ENCODE measurements at places on chromosomes 7 and 10.

DNA sequence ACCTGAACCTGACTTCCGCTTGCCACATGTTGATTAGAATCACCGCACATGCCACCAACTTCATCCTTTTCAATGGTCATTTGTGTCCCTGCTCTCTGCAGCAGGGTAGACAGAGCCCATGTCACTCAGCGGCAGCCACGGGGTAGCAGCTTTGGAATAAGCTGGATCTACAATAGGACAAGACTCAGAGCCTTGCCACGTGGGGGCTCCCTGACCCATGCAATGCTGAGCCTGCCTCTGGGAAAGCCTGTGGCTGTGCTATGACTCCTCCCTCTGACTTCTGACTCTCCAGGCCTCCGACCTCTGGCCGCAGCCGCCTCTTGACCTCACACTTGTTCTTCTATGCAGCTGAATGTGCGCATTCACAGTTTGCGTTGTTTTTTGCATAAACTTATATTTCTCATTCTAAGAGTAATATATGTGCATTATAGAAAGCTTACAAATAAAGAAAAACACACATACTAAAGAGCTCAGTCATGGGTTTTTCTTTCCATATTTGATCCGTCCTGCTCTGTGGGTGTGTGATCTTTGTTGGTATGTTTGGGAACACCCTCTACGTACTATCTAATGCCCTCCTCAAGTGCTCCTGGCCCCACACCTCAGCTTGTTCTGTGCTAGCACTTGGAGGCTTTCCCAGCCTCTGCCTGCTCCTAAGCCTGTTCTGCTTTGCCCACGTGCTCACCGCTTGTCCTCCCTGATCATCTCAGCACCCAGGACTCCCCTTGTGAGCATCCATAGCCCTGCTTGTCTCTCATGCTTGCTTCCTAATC, 198.0 kb upstream of the MKI67 start:
- no peak overlapping the region for H3K27ac ChIP-seq
- H3K4me1 ChIP-seq: no peaks in the 10 kb centered on the region
- peaks cover 82% of the 10 kb centered on the region for H3K27me3 ChIP-seq
- H3K36me3 ChIP-seq: no peaks in the 10 kb centered on the region

GRCh38 chr10:119521443-119522204, 20.9 kb downstream of the RGS10 start:
- peak; percentile 47 for DNase-seq
- no peaks in the 10 kb centered on the region for H3K27me3 ChIP-seq
- H3K4me1 ChIP-seq: peaks cover 10% of the 10 kb centered on the region
- no peaks in the 10 kb centered on the region for H3K36me3 ChIP-seq

DNA sequence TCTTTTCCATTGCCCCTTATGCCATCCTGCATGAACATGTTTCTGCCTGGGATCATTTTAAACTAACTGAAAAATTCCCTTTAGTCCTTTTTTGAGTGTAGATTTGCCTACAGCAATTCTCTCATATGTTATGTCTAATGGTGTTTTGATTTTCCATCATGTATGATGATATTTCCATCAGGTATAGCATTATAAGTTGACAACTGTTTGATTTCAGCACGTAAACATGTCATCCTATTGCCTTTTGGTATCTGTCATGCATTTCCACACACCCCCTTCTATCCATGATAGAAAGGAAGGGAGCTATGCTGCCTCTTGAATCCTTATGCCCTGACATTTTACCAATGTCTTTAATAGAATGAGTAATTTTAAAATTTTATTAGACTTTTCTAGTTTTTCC, 116.8 kb downstream of the ZPBP start:
- DNase-seq: no peak
- no peak overlapping the region for H3K4me3 ChIP-seq
- no peaks in the 10 kb centered on the region for H3K36me3 ChIP-seq
- no peaks in the 10 kb centered on the region for H3K27me3 ChIP-seq

DNA sequence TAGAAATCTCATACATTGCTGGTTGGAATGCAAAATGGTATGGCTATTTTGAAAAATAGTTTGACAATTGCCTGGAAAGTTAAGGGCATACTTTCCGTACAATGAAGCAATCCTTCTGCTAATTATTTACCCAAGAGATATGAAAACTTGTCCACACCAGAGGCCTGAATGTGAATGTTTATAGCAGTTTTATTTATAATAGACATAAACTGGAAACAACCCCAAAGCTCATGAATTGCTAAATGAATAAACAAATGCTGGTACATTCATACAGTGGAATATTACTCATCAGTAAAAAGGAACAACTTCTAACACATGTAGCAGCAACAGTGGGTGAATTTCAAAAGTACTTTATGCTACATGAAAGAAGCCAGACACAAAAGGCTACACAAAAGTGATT, 42.7 kb downstream of the MMRN2 start:
- peaks cover 64% of the 10 kb centered on the region for H3K36me3 ChIP-seq
- DNase-seq: no peak
- H3K27me3 ChIP-seq: no peaks in the 10 kb centered on the region
- H3K4me1 ChIP-seq: peaks cover 12% of the 10 kb centered on the region
- H3K4me3 ChIP-seq: no peak overlapping the region

DNA sequence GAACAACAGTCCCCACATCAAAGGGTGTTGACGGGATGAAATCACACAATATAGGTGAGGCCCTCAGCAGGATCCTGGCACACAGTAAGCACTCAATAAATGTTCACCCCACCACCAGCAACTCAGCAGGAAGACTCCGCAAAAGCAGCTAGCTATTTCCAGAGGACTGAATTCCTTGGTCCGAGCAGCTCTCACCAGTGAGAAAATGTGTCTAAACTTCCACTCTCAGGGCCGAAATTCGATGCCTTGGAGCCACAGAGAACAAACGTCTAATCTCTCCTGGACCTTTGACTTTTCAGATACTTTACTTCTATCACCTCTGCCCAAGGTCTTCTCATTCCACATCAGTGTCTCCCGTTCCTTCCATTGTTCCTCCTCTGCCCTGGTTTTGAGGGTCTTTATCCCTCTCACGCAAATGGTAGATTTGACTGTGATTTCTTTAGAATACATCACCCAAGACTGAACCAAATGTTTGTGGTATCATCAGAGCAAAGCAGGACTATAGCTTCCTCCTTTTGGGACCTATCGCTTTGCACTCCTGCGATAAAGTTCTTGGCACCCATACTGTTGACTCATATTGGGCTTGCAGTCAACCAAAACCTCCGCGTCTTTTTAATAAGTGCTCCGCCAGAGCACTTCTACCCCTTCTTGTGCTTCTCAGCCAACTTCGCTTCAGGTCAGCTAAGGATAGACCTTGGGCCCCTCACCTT, 903 bp upstream of the NT5C2 start:
- H3K27ac ChIP-seq: no peak overlapping the region
- peaks cover 18% of the 10 kb centered on the region for H3K4me1 ChIP-seq
- H3K4me3 ChIP-seq: peak overlapping the region; percentile 94
- H3K27me3 ChIP-seq: no peaks in the 10 kb centered on the region
- H3K36me3 ChIP-seq: no peaks in the 10 kb centered on the region
- DNase-seq: no peak

DNA sequence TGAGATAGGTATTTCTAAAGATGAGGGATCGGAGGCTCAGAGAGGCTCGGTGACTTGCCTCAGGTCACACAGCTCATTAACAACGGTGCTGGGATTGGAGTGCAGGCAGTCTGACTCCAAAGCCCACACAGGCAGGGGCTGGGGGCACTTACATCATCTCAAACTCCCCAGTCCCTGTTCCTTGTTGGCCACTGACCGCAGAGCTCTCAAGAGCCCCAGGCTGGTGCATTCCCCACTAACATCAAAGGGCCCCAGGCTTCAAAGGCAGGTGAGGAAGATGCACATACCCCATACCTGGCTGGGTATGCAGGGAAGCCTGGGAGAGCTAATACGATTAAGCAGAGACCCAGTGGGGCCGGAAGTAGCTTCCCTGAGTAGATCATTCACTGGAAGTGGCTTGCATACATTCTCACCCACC, 13.7 kb upstream of the NODAL start:
- H3K4me1 ChIP-seq: peaks cover 10% of the 10 kb centered on the region
- H3K36me3 ChIP-seq: no peaks in the 10 kb centered on the region
- no peaks in the 10 kb centered on the region for H3K27me3 ChIP-seq
- DNase-seq: no peak

- peaks cover 21% of the 10 kb centered on the region for H3K4me1 ChIP-seq
- H3K27me3 ChIP-seq: no peaks in the 10 kb centered on the region
- H3K4me3 ChIP-seq: no peak overlapping the region
- no peak overlapping the region for H3K27ac ChIP-seq
- H3K36me3 ChIP-seq: peaks cover 4% of the 10 kb centered on the region
- no peak for DNase-seq
These were observed 10.3 kb downstream of the MAFK start for GRCh38 chr7:1540776-1541271.

GRCh38 chr10:11930312-11930978, 107.3 kb downstream of the PROSER2 start:
- no peak overlapping the region for H3K4me3 ChIP-seq
- H3K27me3 ChIP-seq: no peaks in the 10 kb centered on the region
- no peaks in the 10 kb centered on the region for H3K4me1 ChIP-seq
- DNase-seq: no peak
- peaks cover 20% of the 10 kb centered on the region for H3K36me3 ChIP-seq
- no peak overlapping the region for H3K27ac ChIP-seq

DNA sequence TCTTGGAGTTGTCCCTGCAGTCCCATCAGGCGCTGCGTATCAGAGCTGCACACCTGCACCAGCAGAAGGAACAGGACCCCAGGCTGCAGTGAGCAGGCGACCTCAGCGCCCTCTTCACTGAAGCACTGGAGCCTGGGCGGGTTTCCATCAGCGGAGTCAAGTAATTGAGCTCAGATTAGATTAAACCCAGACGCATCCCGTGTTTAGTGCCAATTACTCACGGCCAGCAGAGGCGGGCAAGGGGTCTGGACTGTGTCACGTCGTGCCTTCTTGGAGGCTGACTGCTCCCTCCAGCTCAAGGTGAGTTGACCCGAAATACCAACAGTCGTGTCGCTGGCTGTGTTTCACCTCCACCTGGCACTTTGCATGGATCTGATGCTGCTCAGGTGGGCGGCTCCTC, 123.6 kb downstream of the CXCL12 start:
- H3K27me3 ChIP-seq: no peaks in the 10 kb centered on the region
- no peaks in the 10 kb centered on the region for H3K4me1 ChIP-seq
- DNase-seq: no peak
- no peak overlapping the region for H3K27ac ChIP-seq
- no peaks in the 10 kb centered on the region for H3K36me3 ChIP-seq

DNA sequence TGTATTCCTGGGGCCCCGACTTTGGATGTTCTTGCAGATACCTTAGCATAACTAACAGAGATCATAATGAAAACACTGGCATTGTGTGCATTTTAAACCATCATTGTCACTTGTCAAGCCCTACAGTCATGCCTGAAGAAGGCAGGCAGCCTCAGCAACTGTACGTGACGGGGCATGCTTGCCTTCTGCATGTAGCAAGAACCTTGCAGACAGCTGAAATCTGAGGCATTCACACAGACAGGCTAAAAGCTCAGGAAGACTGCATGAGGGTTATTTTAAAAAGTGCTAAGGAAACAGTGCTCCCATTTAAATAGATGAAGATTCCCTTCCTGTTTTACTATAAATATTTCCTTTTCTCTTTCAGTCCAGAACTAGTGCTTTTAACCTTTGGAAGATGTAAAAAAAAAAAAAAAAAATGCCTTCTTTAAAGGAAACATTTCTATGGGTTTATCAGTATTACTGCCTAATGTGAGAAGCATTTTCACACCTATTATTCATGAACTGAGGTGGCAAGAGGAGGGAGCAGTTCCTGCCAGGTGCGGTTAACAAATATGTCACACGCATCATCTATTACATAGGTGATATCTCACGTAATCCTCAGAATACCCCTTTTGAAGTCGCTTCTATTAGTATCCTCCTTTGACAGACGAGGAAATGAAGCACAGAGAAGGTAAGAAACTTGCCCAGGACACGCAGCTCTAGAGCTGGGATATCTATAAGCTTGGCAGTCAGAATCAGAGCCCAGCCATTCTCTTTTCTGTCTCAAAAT, 88.1 kb downstream of the PRKCQ start:
- H3K4me1 ChIP-seq: no peaks in the 10 kb centered on the region
- H3K4me3 ChIP-seq: no peak overlapping the region
- H3K27me3 ChIP-seq: peaks cover 90% of the 10 kb centered on the region
- no peak for DNase-seq
- H3K36me3 ChIP-seq: no peaks in the 10 kb centered on the region
- no peak overlapping the region for H3K27ac ChIP-seq

GRCh38 chr7:5276611-5277010, 6.1 kb upstream of the SLC29A4 start:
- no peaks in the 10 kb centered on the region for H3K36me3 ChIP-seq
- DNase-seq: no peak
- H3K4me1 ChIP-seq: no peaks in the 10 kb centered on the region

GRCh38 chr7:48424731-48425130, 253.5 kb downstream of the ABCA13 start:
- H3K4me3 ChIP-seq: no peak overlapping the region
- peak; percentile 25 for DNase-seq
- H3K27ac ChIP-seq: no peak overlapping the region
- H3K36me3 ChIP-seq: no peaks in the 10 kb centered on the region

DNA sequence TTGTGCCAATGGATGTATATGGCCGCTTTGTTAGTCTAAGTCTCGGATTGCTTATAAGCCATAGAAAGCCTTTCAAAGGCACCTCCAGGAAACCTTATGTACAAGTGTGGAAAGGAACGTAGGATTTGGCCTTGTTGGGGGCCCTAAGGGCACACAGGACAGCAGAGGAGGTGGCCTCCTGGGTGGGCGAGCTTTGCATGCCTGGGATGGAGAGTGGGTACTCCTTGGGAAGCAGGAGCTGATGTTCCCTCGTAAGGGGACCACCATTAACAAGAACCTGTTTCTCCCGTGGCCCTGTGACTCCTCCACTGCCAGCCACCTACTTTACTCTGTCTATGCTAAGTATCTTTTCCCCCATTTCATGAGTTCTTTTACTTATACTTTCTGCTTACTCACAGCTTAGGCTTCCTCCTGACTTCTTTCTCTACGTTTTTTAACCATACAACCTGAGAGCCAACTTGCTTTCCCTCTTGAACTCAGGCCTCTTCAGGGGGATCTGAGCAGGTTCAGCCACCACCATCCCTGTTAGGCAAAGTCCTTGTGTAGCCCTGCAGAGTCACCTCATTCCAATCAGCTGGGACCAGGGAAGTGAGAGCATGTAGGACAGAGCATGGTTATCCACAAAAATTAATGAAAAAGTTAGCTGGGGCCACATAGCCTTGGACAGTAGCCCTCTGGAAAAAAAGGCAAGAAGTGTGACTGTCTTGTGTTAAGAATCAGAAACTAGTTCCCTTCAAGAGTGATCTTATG, 118.9 kb downstream of the NEBL start:
- no peak overlapping the region for H3K27ac ChIP-seq
- no peak overlapping the region for H3K4me3 ChIP-seq
- DNase-seq: no peak
- H3K4me1 ChIP-seq: no peaks in the 10 kb centered on the region

GRCh38 chr7:53422291-53422690, 386.9 kb downstream of the POM121L12 start:
- DNase-seq: no peak
- no peaks in the 10 kb centered on the region for H3K36me3 ChIP-seq
- no peaks in the 10 kb centered on the region for H3K4me1 ChIP-seq
- H3K27me3 ChIP-seq: no peaks in the 10 kb centered on the region
- no peak overlapping the region for H3K27ac ChIP-seq
- no peak overlapping the region for H3K4me3 ChIP-seq

GRCh38 chr7:128204455-128204854, 36.6 kb upstream of the LEP start:
- DNase-seq: no peak
- no peaks in the 10 kb centered on the region for H3K4me1 ChIP-seq
- no peak overlapping the region for H3K27ac ChIP-seq
- no peaks in the 10 kb centered on the region for H3K36me3 ChIP-seq
- H3K4me3 ChIP-seq: no peak overlapping the region
- peaks cover 41% of the 10 kb centered on the region for H3K27me3 ChIP-seq

- H3K4me3 ChIP-seq: no peak overlapping the region
- H3K4me1 ChIP-seq: no peaks in the 10 kb centered on the region
- H3K27me3 ChIP-seq: peaks cover 21% of the 10 kb centered on the region
- no peak overlapping the region for H3K27ac ChIP-seq
- DNase-seq: no peak
These were observed 7.3 kb upstream of the CYP3A43 start for GRCh38 chr7:99820408-99821027.
